Left lobe of liver (tissue), 2 donors: ENCODE measurements at places on chromosomes 3 and 15.

GRCh38 chr15:77607894-77608261 is 24.8 kb downstream of the LINGO1 start:
- DNase-seq: no peak

- no peak for DNase-seq
These were observed 196.6 kb downstream of the EBLN2 start for GRCh38 chr3:73258057-73258456.

DNA sequence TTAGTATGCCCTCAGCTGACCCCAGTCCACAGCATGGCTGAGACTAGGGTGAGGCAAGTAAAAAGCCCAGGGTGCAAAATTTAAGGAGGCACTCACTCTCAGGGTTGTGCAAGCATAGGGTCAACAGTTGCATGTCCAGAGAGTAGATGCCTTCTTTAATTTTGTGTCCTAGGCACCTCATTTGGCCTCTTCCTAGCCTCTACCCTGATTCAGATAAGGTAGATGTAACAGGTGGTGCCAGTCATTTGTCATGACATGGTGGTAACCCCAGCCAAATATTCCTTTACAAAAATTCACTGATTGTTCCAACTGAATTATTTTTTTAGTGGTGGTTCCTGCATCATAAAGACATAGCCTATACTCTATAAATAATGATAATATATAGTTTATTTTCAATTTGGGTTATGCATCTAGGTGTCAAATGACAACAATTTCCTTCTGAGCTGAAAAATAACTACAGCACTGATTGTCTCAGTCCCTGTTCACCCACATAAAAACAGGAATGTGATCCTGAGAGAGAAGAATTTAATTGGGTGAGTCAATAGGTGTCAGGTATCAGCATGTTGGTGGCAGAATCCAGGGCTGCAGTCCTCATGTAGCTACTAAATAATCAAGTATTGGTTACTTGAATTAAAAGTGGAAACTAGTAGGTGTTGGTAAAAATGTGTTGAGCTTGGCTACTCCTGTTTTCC is 44.2 kb upstream of the TIPARP start:
- DNase-seq: no peak

DNA sequence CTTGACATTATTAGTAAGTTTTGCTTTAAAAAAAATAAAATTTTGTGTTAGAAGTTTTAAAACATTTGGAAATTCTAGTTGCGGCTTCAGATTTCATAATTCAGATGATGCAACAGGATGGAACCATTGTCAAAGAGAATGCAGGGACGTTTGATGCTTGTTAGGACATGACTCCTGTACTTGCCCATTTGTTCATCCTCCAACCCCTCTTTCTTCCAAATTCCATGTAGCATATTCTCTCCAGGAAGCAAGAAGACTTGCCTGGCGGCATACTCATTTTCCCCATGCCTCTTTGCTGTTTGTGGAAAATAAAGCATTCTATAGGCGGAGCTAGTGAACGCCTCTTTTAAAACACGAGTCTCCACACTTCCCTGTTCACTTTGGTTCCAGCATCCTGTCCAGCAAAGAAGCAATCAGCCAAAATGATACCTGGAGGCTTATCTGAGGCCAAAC is at the start of gene CSTA:
Gene CSTA, plus strand, starts transcription at position 378 of the 453 bp plus-strand sequence. Its CDS starts 45 bp downstream, at position 423.
- DNase-seq: no peak

GRCh38 chr3:128289534-128289933 is 136.3 kb downstream of the EEFSEC start:
- DNase-seq: no peak

- peak; percentile 71 for DNase-seq
These were observed 184.9 kb downstream of the FAM43A start for GRCh38 chr3:194870394-194871110.
